ENCODE measurements at places on chromosomes 13 and 19.
A peak's percentile ranks its signal among the peaks of the same experiment; 100 is the strongest.

GRCh38 chr19:3057275-3057714 lies 5.0 kb downstream of the TLE5 start:
- no peak for DNase-seq

DNA sequence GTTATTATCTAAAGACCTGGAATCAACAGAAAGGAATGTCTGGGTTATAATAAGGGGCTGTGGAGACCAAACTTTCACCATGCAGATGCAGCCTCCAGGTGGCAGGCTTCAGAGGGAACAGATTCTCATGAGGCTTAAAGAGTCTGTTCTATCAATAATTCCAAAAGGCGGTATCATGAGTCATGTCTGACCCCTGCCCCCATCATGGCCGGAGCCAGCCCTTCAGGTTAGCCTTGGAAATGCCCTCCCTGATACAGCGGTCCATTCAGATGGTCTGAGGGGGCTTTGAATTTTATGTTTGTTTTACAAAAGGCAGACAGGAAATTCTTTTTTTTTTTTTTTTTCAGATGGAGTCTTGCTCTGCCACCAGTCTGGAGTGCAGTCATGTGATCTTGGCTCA lies 21.7 kb upstream of the LAMP1 start:
- DNase-seq, result peak; percentile 31

GRCh38 chr19:33947265-33947964 lies 150.7 kb downstream of the KCTD15 start:
- DNase-seq, result no peak

- no peak for DNase-seq
Observed at GRCh38 chr19:32642771-32643170, 32.2 kb downstream of the ANKRD27 start.

- no peak for DNase-seq
Observed at GRCh38 chr13:93216122-93216521, 10.5 kb upstream of the GPC6 start.

DNA sequence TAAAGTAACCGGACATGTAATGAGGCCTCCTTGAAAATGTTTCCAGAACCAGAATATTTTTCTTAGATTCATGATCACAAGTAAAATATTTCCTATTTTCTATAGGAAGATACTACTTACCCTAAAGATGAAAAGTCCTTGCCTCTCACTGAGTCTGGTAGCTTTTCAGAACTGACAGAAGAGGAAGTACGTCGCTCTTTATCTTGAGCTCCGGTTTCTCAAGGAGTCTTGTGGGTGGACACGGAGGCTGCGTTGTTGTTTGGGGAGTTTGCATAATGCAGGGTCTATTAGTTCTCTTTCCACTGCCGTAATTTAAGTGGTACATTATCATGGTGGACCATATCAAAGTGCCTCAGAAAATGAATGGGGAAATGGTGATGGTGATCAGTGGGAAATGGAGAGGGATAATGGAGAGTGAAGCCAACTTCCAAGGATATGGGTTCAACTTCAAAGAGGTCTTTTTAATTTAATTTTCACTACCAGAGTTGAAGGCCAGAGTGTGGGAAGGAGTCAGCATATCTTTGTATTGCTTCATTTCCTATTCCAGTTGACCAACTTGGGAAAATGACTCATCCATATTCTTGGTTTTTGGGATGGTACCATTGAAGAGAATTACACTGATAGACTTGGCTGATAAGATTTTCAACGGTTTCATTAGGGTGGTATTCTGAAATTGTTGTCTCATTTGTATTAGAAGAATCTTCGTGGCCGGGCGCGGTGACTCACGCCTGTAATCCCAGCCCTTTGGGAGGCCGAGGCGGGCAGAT lies 23.4 kb downstream of the MBD3L2B start:
- DNase-seq, result peak; percentile 27

DNA sequence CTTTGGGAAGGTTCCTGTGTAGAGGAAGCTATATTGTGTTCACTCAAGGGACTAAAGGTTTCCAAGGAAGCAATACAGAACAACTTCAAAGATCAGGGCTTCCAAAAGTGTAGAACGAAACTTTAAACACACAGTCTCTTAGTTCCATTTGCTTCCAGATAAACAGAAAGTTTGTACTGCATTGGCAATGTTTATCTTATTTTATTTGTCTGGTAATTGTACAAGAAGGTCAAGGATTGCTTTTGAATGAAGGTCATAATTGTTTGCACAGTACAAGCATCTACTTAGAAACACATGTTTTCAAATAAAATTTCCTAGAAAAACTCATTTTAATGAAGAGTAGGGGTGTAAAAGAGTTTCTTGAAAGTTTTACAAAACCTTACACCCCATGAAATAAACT lies 712.7 kb upstream of the SGCG start:
- DNase-seq, result no peak

DNA sequence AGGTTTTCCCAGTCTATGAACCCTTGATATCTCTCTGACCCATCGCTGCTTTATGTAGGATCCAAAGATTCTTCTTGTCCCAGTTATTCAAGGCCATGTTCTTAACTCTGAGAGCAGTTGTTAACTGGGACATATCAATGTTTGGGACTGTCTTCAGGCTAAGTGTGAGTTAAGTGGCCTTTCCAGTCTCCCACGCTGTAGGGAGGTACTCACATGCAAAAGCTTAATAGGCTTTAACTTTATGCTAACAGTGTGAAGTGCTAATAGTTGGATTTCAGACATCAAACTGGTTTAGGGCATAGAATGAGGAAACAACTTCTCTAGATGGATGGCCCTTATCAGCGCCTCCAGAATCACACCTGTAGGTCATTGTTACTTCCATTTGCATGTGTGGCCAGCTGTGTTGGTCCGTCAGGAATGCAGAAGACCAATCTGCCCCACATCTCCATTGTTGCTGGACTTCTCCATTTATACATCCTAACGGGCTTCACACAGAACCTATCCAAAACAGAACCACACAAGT lies 104.7 kb upstream of the MBNL2 start:
- DNase-seq, result no peak

DNA sequence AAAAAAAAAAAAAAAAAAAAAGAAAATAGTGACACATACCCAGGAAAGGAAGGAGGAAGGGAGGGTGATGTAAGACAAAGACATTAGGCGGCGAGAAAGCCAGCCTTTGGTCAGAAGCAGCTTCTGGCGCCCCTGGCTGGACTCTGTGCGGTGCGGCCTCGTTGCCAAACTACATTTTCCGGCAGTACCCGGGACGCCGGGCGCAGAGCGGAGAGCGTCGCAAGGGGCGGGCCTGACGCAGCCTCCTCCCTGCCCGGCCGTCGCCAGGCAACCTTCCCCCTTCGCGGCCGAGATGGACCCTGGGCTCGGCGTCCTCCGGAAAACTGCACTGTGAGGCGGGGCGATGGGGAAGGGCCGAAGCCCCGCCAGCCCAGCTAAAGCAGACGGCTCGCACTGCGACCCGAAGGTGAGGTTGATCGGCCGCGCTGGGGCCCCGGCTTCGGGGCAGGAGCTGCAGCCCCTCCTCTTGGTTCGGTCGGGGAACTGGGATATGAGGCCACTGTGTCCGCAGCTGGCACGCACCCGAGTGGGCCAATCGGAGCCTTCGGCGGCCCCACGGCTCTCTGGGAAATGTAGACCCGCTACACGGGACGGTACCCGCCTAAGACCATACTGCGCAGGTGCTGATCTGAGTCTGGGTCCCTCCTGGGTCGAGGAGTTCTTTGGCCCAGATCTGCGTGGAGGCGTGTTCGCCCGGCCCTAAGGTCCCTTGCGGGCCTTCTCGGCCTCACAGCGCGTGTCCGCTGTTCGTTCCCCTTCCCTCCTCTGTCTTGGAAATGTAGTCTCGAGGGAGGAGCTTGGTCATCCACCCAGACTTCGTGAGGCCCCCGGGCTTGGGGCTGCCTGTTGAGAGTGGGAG lies 2.3 kb upstream of the MZF1 start:
- DNase-seq, result peak; percentile 87

DNA sequence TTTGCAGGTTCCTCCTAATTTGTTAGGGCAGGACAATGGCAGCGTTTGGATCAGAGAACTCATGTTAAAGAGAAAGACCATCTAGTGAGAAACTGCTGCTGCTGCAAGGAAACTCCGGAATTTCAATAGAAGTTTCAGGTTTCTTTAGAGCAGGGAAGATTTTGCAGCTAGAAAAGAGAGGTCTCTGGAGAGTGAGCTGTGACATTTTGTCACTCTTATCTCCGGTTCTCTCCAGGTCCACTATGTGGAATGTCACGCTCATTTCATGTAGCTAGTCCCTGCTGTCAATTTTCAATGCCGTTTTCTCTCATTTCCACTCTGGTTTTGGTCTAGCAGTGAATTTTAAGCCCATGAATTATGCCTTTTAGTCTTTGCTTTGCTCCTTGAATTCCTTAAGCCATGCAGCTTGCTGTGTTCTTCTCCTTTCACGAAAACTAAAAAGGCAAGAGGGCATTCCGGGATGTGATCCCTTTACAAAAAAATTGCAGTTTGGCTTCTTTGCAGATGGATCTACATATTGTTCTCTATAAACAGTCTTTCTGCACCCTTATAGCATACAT lies 46.7 kb upstream of the POSTN start:
- DNase-seq, result no peak

GRCh38 chr13:35814605-35815011 lies 316.6 kb downstream of the DCLK1 start:
- DNase-seq, result no peak

DNA sequence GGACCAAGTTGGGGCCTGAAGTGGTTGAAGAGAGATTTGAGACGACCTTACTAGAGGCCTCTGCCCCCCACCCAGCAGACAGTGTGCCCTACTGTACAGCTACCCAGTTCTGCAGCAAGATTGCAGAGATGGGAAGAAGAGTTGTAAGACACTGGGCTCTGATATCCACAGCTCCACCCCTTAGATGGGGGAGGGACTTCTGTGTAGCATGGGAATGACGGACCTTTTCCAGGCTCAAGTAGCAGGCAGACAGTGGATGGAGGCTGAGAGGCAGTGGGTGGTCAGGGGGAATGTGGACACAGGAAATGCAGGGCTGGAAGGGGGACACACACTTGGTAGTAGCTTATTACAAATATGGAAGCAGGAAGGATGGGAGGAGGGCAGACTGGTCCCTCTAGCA lies 13.0 kb downstream of the LRFN3 start:
- DNase-seq, result no peak

DNA sequence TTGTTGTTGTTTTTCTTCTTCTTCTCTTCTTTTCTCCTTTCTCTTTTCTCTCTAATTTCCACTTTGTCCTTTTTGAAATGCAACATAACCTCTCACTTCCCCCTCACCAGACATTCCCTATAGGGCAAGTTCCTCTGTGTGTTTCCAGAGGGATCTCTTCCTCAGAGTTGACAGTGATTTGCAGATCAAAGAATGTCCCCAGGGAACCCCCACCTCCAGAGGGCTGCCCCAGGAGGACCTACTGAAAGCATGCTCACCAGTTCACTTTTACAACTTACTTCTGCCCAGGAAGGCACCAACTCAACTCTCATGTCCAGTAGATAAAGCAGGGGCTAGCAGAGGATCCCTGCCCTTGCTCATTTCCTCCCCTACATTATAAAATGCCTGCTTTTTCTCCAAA lies 1648.0 kb downstream of the PCDH9 start:
- DNase-seq, result no peak

GRCh38 chr19:13909430-13909829 lies 3.4 kb downstream of the CC2D1A start:
- DNase-seq, result no peak

GRCh38 chr13:50635504-50635903 lies 208.0 kb downstream of the DLEU7 start:
- peak; percentile 8 for DNase-seq

GRCh38 chr19:10184636-10185035 lies 10.1 kb downstream of the DNMT1 start:
- no peak for DNase-seq

- DNase-seq, result no peak
Observed at GRCh38 chr19:6238643-6239281, 41.0 kb downstream of the MLLT1 start.

DNA sequence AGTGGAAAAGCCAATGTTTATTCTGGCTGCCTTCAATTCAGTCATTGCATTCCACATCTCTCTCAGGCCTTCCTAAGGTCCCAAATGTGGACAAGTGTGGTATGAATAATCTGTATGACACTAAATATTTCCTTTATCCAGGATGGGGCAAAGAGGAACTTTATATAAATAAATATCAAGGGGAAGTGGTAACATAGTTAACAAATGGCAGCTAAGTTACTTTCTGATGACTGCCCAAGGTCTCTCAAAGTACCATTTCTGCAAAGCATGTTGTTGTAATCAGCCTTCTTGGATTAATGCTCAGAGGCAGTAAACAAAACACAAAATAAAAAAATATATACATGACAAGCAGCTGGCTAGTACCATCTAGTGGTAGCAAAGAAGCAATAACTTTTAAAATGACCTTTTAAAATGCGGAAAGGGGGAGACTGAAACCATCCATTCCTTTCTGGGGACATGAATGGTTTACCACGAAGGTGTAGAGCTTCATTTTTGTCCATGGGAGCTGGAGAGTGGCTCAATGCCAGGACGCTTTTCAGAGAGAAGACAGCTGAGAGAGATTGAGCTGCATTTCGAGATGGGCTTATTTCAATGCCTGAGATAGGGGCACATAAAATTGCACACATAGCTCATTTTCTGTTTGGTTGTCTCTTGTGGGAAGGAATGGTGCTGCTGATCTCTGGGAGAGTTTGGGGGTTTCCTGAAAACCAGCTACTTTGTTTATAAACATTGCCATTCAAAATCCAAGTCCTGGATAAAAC lies 259.2 kb downstream of the RFC3 start:
- no peak for DNase-seq

GRCh38 chr13:99522298-99522697 lies 21.0 kb downstream of the TM9SF2 start:
- no peak for DNase-seq

GRCh38 chr13:108368250-108368905 lies 98.9 kb downstream of the TNFSF13B start:
- DNase-seq, result no peak

GRCh38 chr19:40035996-40036395 lies 20.0 kb downstream of the ZNF780B start:
- no peak for DNase-seq

- no peak for DNase-seq
Observed at GRCh38 chr13:45167611-45168554, 33.0 kb downstream of the KCTD4 start.

DNA sequence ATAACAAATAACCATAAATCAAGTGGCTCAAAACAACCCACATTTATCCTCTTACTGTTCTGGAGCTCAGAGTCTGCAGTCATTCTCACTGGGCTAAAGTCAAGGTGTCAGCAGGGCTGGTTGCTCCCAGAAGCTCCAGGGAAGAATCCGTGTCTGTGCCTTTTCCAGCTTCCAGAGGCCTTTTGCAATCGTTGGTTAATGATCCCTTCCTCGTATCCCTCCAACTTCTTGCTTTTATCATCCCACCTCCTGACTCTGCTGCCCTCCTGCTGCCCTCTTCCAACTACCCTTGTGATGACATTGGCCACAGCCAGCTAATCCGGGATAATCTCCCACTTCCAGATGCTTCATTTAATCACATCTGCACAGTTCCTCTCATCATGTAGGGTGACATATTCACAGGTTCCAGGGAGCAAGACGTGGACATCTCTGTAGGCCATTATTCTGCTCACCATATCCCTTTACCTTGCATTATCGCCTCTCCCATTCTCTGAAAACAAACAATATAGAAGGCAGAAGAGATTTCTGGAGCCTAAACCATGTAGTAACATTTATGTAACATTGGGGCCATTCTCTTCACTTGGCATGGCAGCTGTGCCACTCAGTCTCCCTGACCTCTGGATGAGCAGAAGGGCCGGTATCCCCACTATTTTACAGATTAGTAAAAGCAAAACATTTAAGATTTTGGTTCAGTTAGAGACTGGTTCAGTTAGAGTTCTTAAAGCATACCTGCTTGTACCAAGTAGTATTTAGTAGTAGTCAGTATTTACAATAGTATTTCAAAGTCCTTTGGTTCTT lies 53.5 kb downstream of the RFC3 start:
- DNase-seq, result no peak
